ENCODE measurements at places on chromosomes 5 and 9.

DNA sequence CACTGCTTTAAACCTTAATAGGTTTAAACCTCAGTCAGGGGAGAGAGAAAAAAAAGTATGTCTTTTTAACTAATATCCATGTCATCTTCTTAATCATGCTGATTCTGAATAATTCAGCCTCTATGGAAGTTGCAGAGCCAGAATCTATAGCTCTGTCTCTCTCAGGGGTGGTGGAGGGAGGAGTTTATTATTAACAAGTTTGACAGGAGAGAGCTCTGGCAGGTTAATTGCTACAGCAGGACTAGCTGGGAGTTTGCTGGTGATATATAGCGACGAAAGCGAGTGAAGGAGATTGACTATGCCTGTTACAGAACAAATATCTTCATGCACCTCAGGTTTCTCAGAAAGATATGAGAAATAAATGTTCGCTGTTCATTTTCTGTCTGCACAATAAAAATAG, 586.4 kb downstream of the TLE4 start:
- no peak for DNase-seq

DNA sequence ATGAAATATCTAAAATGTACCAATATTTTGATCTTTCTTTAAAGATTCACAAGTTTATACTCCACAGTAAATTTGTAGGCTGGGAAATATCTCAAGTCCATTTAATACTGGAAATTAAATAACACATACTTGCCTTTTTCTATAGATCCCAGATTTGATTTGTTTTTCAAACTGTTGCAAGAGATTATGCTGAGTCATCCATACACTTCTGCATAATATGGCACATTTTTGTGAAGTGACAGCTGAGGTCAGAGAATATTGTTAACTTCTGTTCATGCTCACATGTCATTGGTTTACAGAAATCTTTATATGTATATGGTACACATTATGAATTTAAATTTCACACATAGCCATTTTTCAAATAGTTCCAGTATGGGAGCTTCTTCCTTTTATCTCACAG, 1066.3 kb upstream of the NUDT12 start:
- DNase-seq, result no peak

GRCh38 chr9:121299467-121300282, 31.7 kb downstream of the GSN start:
- DNase-seq, result peak; percentile 53

DNA sequence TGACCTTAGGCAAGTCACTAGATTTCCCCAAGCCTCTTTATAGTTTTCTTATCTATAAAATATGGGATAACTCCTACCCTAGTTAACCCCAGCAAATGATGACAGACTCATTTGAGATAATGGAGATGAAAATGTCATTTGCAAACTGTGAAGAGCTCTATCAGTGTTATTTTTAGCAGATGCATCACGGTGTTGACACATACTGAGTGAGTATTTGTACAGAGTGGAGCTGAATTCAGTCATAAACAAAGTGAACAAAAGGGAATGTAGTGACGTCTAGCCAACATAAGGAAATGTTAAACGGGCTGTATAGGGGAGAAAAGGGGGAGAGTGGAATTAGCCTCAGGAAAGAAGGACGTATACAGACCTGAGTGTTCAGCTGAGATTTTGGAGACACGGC, 75.9 kb downstream of the NMUR2 start:
- DNase-seq, result no peak

DNA sequence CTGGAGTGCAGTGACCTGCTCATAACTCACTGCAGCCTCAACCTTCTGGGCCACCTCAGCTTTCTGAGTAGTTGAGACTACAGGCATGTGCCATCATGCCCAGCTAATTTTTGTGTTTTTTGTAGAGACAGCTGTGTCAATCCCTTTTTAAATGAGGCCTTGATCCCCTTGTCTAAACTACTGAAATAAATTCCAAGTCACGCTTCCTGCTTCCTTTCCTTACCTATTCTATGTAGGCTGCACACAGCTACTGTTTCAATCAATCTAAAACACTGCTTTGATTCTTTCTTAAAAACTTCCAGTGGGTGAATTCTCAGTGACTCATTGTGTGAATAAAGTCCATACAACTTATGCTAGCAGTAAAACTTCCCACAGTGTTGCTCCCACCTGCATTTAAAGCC, 2.9 kb upstream of the C7 start:
- DNase-seq, result no peak

DNA sequence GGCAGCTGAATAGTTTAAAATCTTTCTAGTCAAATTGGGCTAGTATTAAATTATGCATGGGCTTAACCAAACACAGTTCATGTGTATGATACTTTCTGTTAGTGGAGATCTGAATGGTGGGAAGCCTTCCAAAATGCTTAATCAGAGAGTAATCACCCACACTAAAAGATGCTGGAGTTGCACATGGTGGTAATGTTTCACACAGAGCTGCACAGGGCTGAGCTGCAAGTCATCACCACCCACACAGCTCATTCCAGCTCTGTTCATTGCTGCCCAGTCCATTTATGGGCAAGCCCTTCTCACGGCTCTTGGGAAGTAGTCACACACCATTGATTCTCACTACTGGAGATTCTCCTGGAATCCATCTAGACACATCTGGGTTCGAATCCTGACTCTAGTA, 351.5 kb upstream of the KCNN2 start:
- no peak for DNase-seq

DNA sequence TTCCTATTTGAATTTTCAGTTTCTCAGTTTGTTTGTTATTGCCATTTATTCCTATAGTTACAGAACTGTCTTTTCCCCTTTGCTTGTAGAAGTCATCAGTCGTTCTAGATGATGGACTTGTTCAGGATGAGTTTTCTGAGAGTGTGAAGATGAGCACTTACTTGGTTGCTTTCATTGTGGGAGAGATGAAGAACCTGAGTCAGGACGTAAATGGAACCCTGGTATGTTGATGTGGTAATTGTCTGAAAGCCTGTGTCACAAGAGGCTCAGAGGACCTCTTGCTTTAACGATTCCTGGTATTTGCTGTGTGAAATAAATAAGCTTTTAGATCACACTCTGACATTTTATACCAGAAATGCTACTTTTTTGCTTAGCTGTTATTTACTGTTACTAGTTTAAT, 50.6 kb downstream of the LNPEP start:
- no peak for DNase-seq

- DNase-seq, result peak; percentile 81
Measured at GRCh38 chr5:1633605-1634336, 110.0 kb upstream of the LPCAT1 start.

DNA sequence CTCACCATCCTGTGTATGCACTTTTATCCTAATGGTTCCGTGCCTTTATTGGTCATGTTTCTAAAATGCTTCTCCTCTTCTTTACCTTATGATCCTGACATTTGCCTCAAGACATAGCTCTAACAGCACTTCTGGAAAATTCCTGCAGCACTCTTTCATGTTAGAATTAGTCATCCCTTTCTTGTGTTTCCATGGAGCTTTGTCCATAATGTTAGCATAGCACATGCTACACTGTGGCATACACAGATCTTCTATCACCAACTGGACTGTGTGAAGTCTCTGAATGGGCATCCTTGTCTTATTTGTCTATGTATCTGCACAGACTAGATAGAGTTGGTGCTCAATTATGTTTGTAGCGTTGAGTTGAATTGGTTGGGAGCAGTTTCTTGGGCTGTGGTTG, 2.0 kb downstream of the SCGB3A2 start:
- no peak for DNase-seq

- no peak for DNase-seq
Measured at GRCh38 chr5:158552241-158552640, 547.5 kb downstream of the EBF1 start.

DNA sequence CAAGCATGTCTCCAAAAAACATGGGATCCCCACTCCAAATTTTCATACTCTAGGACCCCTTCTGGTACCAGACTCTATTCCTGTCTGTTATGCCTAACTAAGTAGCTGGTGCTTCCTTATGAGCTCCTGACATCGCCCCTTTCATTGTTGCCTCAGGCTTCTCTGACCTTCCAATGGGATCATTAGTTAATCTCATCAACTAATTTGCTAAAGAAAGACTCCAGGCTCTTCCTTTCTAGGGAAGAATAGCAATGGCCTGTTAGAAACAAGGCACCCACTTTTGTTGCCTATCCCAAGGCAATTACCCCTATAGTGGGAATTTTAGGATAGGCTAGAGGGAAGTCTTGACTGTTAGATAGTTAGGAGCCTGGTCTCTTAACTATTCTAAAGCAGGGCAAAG, 369.5 kb downstream of the MLLT3 start:
- no peak for DNase-seq

DNA sequence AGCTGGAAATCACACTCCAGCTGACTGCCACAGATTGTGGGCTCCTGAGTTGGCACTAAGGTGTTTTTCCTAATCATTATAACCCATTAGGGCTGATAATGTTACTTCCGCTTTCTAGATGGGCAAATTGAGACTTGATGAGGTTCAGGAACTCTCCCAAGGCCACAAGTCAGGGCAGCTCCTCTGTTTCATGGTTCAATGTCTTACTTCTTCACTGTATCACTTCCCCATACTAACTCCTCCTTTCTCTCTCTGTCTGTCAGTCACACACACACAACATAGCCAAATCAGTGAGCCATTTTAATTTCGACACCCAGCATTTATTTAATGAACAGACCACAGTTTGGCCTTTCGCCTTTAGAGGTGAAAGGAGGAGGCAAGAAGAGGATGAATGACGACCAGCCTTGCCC, 17.8 kb upstream of the TRAF1 start:
- peak; percentile 31 for DNase-seq

- DNase-seq, result no peak
Measured at GRCh38 chr5:172104021-172104420, 84.0 kb downstream of the STK10 start.

DNA sequence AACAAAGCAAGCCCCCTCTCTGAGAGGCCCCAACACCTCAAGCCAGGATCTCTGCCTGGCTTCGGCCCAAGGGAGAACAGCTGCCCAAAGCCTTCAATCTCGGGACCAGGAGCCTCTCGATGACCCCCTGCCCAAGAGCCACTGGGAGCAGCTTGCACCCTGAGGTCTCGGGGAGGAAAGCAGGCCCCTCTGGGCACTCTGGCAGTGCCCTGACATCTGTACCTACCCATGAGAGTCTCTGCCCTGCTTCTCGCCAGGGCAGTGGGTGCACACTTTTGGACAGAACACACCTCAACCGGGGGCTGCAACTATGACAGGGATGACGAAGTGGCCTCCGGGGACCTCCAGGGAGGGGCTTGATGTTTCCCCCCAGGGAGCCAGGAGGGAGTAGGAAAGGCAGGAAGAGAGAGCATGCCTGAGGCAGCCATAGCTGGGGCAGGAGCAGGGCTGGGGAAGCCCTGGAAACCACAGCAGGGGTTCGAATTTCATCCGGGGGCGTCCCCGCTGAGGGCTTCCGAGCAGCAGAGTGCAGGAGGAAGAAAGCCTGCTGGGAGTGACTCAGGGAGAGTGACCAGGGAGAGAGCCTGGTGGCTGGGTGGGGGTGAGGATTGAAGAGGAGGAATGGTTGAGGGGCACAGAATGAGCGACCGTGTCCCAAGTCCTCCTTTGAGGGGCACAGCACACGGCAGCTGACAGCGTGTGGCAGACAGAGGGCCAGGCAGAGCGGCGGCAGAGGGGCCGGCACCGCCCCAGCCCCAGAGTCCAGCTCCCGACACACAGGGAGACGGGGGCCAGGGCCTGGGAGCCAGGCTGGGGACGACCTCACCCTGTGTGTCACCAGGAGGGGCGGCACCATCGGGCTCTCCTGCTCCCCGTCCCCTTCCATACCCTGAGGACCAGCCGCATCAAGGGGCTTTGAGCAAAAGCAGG, 1.8 kb downstream of the LPCAT1 start:
- DNase-seq, result no peak

- no peak for DNase-seq
Measured at GRCh38 chr5:88214655-88215054, 54.0 kb downstream of the TMEM161B start.

GRCh38 chr9:114407889-114408288, 20.1 kb upstream of the AKNA start:
- DNase-seq, result no peak

GRCh38 chr9:16784002-16784401, 86.5 kb downstream of the BNC2 start:
- no peak for DNase-seq

- DNase-seq, result no peak
Measured at GRCh38 chr5:80059354-80059980, 24.3 kb downstream of the THBS4 start.

GRCh38 chr5:87266914-87267573, 639 bp upstream of the RASA1 start:
- DNase-seq, result no peak

DNA sequence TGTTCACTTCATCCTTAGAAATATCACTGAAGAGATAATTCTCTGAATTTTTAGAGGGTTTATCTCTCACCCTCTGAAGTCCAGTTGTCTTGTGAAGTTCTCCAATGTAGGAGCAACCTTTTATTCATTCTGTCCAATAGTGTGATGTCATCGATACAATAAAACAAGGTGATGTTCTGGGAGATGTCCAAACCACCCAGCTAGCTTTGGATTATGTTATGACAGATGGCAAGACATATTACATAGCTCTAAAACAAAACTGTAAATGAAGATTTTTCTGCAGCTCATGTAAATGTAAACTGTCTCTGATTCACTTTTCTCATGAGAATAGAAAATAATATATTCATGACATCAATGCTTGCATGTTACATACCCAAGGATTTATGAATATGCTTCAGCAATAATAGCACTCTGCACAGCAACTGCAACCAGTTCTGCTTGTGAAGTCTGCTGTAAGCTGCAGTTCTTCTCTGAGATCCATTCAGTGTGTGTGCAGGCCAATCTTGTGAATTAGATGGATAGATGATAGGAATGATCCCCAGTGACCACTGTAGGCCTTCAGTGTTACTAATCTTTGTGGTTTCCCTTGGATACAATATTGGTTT, 172.6 kb upstream of the CDH12 start:
- DNase-seq, result no peak

DNA sequence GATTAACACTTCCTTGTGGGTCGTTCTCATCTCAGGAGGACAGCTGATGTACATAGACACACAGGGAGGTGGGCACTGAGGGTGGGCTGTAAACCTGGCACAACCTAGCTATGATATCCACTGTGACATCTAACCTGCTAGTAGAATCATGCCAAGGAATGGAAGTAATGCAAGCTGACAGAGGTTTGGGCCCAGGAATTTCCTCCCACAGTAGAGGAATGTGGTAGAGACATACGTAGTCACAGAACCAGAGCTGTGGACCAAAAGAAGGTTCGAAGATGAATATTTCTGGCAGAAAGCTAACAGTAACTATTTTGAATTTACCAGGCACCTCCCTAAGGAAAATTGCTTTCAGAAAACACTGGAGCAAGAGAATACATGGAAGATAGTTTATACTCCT, 15.2 kb upstream of the DNAJC25 start:
- no peak for DNase-seq

- peak; percentile 27 for DNase-seq
Measured at GRCh38 chr5:62720031-62720441, 141.4 kb downstream of the LRRC70 start.

- DNase-seq, result no peak
Measured at GRCh38 chr5:56499491-56499890, 266.4 kb upstream of the ANKRD55 start.

- no peak for DNase-seq
Measured at GRCh38 chr5:143779506-143779905, 32.5 kb upstream of the HMHB1 start.

Measured in hematopoietic multipotent progenitor cell treated with erythropoietin and hydrocortisone succinate and interleukin-3 and kit ligand, for 8 days (in vitro differentiated cells).